ENCODE measurements at places on chromosomes 6 and 20. TPM values are rescaled to one million over a fixed set of nuclear protein-coding genes. Genes with fewer than 3 reads are reported as not detected.

CCDC170 gene
- not detected for total RNA-seq

SEMG1 gene
- total RNA-seq: not detected

- no peak for DNase-seq
- H3K4me1 ChIP-seq: no peaks in the 10 kb centered on the region
- H3K36me3 ChIP-seq: no peaks in the 10 kb centered on the region
- no peak overlapping the region for H3K4me3 ChIP-seq
- H3K27me3 ChIP-seq: no peaks in the 10 kb centered on the region
- H3K27ac ChIP-seq: no peak overlapping the region
Measured at GRCh38 chr6:56055081-56055704, 179.8 kb upstream of the BMP5 start.

TMEM217 gene
- total RNA-seq: 3.5 TPM

DNA sequence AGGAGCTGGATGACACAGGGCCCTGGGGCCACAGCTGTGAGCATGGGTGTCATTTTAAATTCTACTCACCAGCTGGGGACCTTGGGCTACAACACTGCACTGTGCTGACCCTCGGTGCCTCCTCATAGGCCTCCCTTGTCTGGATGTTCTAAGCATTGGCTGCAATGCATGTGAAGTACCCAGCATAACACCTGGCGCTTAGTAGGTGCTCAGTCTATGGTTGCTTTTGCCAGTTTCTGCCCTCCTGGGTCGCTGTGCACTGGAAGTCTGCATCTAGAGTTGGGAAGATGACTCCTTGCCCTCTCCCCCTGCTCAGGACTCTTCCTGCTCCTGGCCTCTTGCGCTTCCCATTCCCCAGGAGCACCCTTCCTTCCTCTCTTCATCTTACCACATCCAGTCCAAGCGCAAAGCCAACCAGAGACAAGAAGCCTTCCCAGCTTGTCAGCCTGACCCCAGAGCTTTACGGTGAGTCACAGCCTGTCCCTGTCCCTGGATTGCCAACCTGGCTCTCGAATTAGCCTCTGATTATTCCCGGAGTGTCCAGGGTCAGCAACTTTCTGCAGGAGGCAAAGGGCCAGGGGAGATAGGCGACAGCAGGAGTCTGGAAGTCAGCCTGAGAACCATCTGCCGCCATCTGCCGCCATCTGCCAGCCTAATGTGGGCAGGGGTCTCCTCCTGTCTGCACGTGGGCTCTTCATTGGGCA, 8.8 kb downstream of the SLC13A3 start:
- no peak overlapping the region for H3K27ac ChIP-seq
- no peaks in the 10 kb centered on the region for H3K27me3 ChIP-seq
- H3K4me1 ChIP-seq: no peaks in the 10 kb centered on the region
- H3K36me3 ChIP-seq: no peaks in the 10 kb centered on the region

GRCh38 chr20:18312723-18313122, 24.4 kb downstream of the ZNF133 start:
- no peaks in the 10 kb centered on the region for H3K4me1 ChIP-seq
- H3K4me3 ChIP-seq: no peak overlapping the region
- no peak overlapping the region for H3K27ac ChIP-seq
- no peaks in the 10 kb centered on the region for H3K27me3 ChIP-seq

GRCh38 chr6:128007658-128008057, 106.8 kb upstream of the THEMIS start:
- DNase-seq: no peak
- H3K4me3 ChIP-seq: no peak overlapping the region
- peaks cover 8% of the 10 kb centered on the region for H3K36me3 ChIP-seq
- no peak overlapping the region for H3K27ac ChIP-seq
- H3K27me3 ChIP-seq: no peaks in the 10 kb centered on the region
- peaks cover 40% of the 10 kb centered on the region for H3K4me1 ChIP-seq

DNA sequence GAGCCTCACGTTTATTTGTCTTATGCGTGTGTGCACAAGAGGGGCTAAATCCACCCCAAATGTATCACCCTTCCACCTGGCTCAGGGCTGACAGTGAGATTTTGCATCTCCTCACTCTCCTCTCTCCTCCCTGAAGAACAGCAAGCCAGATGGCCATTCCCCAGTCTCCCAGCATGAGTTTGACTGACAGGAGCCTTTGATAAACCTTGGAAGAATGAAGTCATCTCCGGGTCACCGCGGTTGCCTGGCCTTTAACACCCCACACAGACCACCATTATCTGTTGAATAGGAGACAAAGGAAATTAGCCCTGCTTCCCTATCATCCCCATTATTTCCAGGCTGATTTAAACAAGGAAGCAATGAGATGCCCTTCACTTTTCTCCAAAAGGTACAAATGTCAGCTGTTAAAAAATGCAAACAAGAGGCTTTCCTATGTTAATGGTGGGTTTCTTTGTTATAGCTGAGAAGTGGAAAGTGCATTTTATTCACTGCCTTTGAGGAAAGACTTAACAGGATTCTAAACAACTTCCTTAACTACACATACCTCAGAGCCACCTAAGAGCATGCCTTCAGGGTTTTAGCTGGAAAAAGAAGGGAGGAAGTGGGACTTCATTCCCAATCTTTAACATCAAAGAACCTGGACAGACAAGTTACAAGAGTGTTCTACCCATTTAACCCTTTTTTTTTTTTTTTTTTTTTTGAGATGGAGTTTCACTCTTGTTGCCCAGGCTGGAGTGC, 524.8 kb upstream of the ID4 start:
- H3K27ac ChIP-seq: no peak overlapping the region
- H3K36me3 ChIP-seq: no peaks in the 10 kb centered on the region
- H3K27me3 ChIP-seq: no peaks in the 10 kb centered on the region
- no peak overlapping the region for H3K4me3 ChIP-seq

DNA sequence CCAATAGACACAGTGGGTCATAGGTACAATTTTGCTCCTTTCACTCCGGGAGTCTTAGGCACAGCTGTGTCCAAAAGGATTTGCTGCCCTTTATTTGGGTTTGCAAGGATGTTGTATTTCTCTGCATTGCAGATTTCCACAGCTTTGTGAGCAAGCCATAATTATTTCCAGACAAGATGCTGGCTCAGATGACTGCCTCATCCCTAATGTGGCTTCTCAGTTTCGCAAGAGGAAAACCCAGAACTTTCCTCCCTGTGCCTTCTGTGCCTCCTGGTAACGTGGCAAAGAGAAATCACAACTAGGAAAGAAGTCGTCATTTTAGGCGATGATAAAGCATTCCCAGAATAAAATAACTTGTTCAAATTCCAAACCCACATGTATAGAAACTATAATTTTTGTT, 33.7 kb downstream of the FAM50B start:
- H3K4me1 ChIP-seq: no peaks in the 10 kb centered on the region
- no peak overlapping the region for H3K27ac ChIP-seq
- no peaks in the 10 kb centered on the region for H3K36me3 ChIP-seq
- H3K4me3 ChIP-seq: no peak overlapping the region
- DNase-seq: no peak

DNA sequence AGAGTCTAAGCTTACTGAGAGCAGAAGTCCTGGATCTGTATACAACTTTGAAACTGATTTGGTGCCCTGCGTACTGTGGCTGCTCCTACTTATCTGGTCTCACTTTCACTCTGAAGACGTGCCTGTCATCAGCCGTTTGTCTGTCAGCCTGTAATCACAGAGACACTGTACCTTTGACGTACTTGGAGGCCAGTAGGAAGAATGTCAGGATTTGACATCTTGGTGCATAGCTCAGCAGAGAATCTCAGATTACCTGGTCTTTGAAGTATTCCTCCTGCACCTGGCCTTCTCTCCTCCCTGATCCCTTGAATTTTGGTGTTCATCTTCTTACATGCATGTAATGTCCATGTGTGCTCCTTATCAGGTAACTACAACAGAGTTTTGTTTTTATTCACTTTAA, 37.7 kb downstream of the DSE start:
- H3K27me3 ChIP-seq: peaks cover 6% of the 10 kb centered on the region
- peaks cover 3% of the 10 kb centered on the region for H3K4me1 ChIP-seq
- no peak for DNase-seq
- no peak overlapping the region for H3K4me3 ChIP-seq
- H3K27ac ChIP-seq: no peak overlapping the region

TSPO2 gene
- total RNA-seq: not detected

- peaks cover 23% of the 10 kb centered on the region for H3K36me3 ChIP-seq
- H3K4me3 ChIP-seq: peak overlapping the region; percentile 34
- peaks cover 58% of the 10 kb centered on the region for H3K4me1 ChIP-seq
- no peak for DNase-seq
- no peaks in the 10 kb centered on the region for H3K27me3 ChIP-seq
Measured at GRCh38 chr6:109456710-109457561, 1.4 kb upstream of the MICAL1 start.

SLC35F1 gene
- total RNA-seq: 0.08 TPM

DNA sequence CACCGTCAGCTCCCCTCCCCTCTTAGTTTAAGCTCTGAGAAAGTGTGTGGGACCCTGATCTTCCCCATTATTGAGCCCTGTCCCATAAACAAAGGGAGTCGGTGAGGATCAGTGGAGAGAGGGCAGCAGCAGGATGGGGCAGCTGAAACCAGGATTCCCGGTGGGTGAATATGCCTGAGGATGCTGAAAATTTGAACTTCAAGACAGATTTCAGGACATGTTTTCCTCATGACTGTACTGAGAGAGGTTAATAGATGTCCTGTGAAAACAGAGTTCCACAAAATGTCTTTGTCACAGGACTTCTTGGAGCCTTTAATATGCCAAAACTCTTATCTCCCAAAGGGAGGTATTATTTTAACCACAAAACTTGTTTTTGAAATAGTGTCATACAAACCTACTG, 53.5 kb upstream of the SLC22A16 start:
- no peak overlapping the region for H3K4me3 ChIP-seq
- H3K27me3 ChIP-seq: peaks cover 12% of the 10 kb centered on the region
- no peaks in the 10 kb centered on the region for H3K36me3 ChIP-seq
- no peak overlapping the region for H3K27ac ChIP-seq

EYS gene
- total RNA-seq: not detected

DNA sequence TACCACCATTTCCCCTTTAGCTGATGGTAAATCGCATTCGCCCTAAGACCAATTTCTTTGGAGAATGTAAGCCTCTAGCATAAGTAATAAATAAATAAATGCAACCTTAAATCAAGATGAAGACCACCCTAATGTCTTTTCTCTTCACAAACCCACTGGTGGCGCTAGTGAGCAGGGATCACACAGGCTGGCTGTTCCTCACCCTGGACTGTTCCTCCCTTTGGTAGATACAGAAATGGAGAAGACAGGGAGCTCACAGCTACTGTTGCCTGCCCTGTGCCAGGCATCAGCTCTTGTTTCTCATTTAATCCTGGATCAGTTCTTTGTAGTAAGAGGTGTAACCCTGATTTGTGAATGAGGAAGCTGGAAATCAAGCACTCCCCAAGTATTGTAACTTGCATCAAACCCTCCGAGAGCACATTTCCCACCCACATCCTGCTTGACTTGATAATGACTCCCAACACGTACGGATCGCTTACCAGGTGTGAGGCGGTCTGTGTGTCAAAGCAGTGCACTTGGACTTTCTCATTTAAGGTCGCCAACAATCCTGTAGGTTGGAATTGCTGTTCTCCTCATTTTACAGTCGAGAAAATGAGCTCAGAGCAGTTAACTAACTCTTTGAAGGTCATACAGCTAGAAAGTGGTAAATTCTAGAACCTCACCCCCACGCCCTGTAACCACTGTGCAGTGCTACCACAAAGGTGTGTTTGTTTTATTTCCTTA, 236.1 kb downstream of the TSHZ2 start:
- DNase-seq: peak; percentile 22
- peak overlapping the region; percentile 39 for H3K27ac ChIP-seq
- peaks cover 11% of the 10 kb centered on the region for H3K4me1 ChIP-seq
- H3K4me3 ChIP-seq: peak overlapping the region; percentile 32

DNA sequence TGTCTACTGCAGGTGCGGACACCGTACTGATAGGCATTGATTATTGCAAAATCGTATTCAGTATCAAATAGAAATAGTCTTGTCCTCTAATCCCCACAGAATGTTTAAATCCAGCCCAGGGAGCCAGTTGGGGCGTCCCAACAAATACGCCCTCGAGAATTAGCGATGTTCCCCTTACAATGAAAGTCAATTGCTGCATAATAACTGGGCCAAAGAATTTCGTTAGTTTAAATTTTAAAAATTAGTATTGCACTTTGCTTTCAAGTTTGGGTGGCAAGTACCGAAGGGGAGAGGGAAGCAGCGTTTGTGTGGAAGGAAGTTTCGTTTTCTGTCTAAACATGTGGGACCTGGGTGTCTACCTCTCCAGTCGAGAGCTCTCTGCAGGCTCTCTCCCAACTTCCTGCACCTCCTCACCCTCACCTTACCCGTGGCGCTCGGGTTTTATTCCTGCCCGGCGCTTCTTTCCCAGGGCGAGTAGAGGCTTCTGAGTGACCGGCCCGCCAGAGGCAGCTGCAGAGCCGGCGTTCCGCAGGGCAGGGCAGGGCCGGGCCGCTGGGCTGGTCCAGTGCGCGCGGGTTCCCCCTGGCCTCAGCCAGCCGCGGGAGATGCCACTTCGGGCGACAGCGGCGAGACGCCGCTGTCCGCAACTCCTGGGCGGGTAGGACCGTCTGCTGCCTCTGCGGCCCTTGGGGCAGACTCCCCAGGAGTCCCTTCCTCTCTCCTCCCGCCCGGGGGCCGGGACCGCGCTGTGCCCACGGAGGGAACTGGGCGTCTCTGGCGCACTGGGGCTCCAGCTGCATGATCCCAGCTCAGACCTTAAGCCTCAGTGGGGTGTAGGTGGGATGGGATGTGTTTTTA, 862 bp upstream of the TFAP2C start:
- no peak overlapping the region for H3K27ac ChIP-seq
- no peak overlapping the region for H3K4me3 ChIP-seq
- H3K4me1 ChIP-seq: peaks cover 9% of the 10 kb centered on the region
- no peak for DNase-seq
- peaks cover 90% of the 10 kb centered on the region for H3K27me3 ChIP-seq

DNA sequence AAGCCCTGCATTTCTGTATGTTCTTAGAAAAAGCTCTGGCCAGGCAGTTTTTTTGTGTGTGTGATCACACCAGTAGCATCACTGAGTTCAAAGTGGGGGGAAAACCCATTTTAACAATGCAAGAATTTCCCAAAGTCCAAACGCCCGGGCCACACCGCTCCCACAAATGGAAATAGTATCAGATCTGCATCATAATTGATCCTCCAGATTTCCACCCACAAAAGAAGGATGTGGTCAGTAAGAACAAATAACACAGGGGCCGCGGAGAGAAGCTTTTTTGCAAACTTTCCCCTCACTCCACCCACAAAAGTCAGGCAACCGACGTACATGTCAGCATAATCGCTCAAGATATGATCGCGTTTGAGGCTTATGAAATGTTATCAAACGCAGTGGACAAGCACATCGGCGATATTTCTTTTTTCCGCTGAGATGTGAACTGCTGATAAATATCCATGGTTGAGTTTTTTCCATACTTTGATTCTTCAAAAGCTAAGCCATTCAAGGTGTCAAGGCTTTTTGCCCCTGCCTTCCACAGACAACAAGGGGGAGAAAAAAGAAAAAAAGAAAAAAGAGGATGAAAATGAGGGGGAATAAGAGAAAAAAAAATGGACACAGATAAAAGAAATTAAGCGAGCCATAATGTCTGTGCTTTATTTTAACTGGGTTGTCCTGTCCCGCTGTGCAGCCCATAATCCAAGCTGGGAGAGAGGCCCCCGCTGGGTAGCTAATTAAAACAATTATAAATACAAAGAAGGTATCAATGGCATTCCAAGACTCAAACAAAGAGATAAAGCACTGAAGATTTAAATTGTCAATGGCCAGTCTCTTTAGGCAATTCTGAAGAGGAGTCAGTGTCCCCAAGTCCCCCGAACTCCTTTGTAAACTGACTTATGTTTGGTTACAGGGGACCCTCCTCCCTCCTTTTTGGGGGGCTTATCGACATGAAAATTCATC, 143.5 kb downstream of the ZFP64 start:
- peaks cover 32% of the 10 kb centered on the region for H3K4me1 ChIP-seq
- peaks cover 10% of the 10 kb centered on the region for H3K36me3 ChIP-seq
- H3K4me3 ChIP-seq: peak overlapping the region; percentile 55
- H3K27ac ChIP-seq: peak overlapping the region; percentile 97

GRCh38 chr20:62511915-62512610, 36.3 kb upstream of the GATA5 start:
- H3K27me3 ChIP-seq: peaks cover 11% of the 10 kb centered on the region
- H3K4me1 ChIP-seq: peaks cover 9% of the 10 kb centered on the region
- H3K27ac ChIP-seq: no peak overlapping the region
- no peak overlapping the region for H3K4me3 ChIP-seq
- no peak for DNase-seq

HDAC2 gene
- 115 TPM for total RNA-seq

All from activated naive CD8-positive, alpha-beta T cell treated with anti-CD3 and anti-CD28 coated beads for 36 hours (primary cell).